ENCODE measurements at places on chromosomes 6 and 20.

DNA sequence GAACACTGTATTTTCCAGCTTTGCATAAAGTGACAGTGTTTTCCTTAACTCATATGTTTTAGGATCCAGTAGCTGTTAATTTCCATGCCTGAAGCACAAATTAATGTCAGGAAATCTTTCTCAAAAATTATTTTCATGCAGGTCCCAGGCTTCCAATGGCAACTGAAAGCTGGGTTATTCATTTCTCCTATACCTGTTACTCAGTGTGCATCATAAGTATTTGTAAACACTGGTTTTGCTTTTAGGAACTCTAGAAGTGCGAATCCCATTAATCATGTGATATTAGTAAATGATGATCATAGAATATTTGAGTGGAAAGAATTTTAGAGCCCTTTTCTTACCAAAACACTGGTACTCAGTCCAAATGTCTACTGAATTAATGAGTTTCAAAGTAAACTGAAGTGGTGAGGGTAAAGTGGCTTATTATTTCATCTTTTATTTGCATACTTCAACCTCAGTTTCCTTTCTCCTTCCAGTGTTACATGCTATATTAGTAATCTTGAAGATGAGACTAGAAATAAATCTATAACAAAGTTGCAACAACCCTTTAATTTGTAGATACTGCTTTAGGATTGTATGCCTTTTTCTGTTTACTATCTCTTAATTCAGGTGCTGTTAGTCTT, 124.0 kb downstream of the ZFAND3 start:
- DNase-seq: no peak

GRCh38 chr20:14193885-14194284, 143.5 kb downstream of the FLRT3 start:
- no peak for DNase-seq

GRCh38 chr20:703006-703405, 27.4 kb upstream of the SCRT2 start:
- no peak for DNase-seq

DNA sequence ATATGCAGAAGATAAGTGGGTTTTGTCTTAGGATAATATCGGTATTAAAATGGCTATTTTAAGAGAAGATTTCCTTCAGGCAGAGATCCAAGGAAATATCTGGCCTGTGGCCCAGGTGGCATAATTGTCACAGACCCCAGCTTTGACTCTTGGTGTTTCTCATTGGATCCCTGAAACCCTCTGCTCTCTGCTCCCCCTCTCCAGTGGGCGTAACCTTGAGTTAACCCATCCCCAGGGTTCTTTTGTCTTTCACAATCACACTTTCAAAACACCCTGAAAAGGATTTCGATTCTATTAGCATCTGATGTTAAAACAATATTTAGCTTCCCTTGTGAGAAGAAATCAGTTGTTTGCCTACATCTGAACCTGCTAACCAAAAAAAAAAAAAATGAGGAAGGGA, 7.2 kb downstream of the SSTR4 start:
- no peak for DNase-seq

DNA sequence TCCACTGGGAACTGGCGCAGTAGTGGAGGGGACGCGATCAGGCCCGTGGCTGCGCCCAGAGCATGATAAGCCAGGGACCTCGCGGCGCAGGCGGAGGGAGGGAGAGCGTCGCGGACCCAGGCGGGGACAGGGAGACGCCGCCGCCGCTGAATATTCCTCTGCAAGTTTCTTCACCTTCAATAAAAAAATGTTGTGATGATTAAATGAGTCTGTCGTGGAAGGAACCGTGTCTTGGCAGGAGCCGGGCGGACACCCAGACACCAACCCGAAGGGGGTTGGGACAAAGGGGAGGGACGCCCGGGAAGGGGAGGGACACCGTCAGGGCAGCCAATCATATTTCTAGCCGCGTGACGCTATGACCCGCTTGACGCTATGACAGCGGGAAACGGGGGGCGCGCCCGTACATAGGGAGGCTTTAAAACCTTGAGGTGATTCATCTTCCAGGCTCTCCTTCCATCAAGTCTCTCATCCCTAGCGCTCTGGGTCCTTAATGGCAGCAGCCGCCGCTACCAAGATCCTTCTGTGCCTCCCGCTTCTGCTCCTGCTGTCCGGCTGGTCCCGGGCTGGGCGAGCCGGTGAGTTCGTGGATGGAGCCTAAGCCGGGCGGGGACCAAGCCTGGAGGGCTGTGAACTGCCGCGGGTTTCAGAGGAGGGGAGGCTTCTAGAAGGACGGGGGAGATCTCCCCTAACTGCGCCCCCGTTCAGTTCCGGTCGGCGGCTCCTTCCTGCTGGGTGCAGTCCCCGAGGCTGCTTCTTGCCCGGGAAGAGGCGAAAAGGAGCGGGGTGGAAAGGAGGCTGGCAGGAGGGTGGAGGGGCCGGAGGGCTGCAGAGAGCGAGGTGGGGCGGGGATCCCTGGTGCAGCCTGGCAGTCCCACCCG, at the start of gene ULBP2:
Gene ULBP2, plus strand, starts transcription at position 432 of the 878 bp plus-strand sequence. Its CDS starts 59 bp downstream, at position 491.
- DNase-seq: no peak

- DNase-seq: no peak
These were observed 27.1 kb downstream of the C20orf173 start for GRCh38 chr20:35502352-35502751.

DNA sequence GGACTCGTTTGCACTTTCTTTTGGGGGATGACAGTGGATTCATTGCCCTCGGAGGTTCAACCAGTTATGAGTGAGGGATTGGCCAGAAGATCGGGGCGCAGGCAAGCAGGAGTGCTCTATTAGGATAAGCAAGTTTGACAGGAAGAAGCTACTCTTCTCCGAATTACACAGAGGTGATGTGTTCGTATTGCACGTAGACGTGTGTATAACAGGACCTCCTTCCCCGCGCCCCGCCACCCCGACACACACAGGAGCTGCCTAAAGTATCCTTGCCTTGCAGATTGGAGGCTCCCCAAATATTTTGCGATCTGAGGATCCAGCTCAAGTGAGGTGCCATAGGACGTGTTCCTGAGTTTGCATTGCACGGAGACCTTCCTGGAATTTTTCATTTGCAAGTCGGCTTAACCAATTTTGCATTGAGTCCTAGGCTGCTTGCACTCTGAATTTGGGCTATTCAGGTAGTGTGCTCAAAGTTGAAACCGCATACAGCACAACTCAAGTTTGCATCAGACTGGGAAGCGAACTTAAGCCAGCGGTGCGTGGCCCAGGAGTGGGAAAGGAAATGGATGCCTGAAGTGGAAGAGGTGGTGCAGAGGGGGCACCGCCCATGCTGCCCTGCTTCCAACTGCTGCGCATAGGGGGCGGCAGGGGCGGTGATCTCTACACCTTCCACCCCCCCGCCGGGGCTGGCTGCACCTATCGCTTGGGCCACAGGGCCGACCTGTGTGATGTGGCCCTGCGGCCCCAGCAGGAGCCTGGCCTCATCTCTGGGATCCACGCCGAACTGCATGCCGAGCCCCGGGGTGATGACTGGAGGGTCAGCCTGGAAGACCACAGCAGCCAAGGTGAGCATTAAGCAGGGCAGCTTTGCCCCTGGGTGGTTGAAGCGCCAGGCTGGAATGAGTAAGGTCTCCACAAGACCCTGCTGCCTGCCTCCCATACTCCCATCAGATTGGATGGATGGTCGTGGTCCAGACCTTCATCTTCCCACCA, 770 bp downstream of the TCF19 start:
- no peak for DNase-seq

GRCh38 chr20:61135266-61135665, 116.8 kb upstream of the CDH4 start:
- no peak for DNase-seq

GRCh38 chr6:52984247-52984646, 10.8 kb downstream of the GSTA4 start:
- DNase-seq: no peak

DNA sequence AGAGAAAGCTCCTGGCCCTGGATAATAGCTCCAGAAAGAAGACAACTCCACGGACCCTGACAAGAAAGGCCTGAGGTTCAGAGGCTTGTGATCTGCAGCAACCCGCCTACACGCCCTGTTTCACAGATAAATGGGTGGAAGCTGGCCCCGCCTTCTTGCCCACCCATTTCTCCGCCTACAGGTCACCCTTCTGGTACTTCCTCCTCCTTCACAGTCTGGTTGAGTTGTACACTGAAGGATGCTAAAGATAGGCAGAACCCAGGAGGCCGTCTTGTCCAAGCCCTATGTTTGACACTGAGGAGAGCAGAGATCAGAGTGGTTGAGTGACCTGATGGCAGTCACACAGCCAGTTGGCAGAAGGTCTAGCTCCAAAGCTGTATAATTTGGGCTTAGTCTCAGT, 34.2 kb upstream of the MDGA1 start:
- DNase-seq: no peak

- DNase-seq: no peak
These were observed 89.9 kb downstream of the ARID1B start for GRCh38 chr6:156867121-156867520.

- DNase-seq: no peak
These were observed 9.3 kb downstream of the BMP5 start for GRCh38 chr6:55866128-55866527.

- DNase-seq: no peak
These were observed 64.3 kb upstream of the PRSS16 start for GRCh38 chr6:27183060-27183832.

DNA sequence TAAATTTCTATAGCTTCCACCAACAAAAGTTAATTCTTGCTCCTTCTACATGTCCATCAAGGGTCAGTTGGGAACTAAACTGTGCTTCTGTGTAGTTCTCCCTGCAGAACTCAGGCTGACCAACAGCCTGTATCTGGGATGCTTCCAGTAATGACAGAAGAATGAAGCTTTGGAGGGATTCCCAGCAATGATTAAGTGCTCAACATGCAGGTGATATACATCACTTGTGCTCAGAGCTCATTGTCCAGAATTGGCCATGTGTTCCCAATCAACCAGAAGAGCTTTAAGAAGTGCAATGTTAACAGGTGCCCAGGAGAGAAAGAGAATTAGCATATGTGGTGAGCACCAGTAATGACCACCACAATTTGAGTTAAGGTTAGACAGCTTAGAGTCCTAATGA, 37.4 kb upstream of the SNRPB2 start:
- DNase-seq: no peak

- DNase-seq: no peak
These were observed 68.4 kb upstream of the PHIP start for GRCh38 chr6:79146421-79146820.

DNA sequence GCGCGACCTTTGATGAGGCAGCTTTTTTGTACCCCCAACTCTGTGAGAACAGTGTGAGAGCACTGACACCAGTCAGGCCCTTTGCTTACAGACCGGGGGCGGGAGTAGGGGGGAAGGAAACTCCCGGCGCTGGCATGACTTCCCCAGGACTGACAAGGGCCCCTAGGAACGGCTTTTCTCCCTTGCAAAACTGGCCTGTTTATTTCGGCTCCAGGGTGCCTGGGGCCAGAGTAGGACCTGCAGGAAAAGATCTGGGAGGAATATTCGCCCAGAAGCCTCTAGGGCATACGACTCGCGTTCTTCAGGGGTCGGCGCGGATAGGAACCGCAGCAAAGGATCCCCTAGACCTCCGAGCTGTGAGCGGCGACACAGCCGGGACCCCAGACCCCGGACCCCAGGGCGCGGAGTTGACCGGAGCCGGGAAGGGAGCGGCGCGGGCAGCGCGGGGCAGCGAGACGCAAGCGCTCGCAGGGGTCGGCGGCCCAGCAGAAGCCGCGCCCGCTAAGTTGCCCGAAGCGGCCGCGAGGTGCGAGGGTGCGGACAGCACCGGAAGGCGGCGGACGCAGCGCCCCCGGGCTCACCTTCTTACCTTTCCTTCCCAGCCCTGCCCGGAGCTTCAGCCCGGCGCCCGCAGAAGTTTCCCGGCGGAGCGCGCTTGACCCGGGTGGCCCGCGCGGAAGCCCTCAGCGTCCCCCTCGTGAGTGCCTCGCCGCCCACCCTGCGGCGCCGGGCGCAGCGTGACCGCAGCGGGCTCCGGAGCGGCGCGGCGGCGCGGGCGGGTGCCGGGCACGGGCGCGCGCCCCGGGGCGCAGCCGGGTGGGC, at the start of gene POPDC3:
Gene POPDC3, minus strand, starts transcription at position 771 of the 822 bp plus-strand sequence. CDS start 18,105 bp downstream, outside the sequence.
- DNase-seq: no peak

DNA sequence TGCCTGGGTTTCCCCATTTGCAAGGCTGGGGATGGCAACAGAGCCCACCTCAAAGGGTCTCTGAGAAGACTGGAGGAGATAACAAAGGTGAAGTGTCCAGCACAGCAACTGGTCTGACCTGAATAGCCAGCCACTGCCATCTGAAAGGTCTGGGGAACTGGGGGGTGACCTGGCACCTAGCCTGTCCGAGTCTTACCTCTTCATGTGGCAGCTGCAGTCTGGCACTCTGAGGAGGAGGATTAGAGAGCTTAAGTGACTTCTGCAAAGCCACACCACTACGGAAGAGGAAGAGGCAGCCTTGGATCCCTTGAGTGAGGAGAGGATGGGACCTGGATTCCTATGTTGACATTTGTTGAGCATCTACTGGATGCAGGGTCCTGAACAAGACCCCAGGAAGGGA, 22.2 kb downstream of the C20orf203 start:
- DNase-seq: no peak
